NCI-H226 (cell line): ENCODE measurements at places on chromosomes 16 and 17.

- no peak for DNase-seq
These were observed 181.5 kb upstream of the MON1B start for GRCh38 chr16:77009453-77009852.

DNA sequence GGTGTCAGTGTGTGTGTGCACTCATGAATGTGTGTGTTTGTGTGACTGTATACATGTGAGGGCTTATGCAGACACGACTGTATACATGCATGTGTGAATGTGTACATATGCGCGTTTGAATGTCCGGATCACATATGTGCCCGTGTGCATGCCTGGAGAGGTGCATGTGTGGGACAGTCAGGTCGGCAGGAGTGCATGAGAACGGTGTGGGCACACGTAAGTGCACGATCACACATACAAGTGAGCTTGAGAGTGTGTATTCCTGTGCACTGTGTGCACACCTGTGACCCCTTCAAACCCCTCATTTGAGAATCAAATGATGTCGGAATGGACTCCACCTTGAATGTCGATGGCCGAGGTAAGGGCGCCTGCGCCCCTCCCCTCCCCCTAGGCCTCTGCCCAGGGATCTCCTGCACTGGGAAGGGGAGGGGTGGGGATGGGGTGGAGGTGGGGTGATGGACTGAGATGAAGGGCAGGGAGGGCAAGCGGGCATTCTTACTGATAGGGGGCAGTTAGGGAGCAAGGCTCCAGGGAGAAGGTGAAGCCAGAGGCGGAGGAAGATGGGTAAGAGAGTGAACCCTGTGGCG is 601 bp upstream of the NGFR start:
- no peak for DNase-seq

GRCh38 chr17:49351572-49352140 is 10.4 kb downstream of the ZNF652 start:
- no peak for DNase-seq

- DNase-seq = no peak
These were observed 182.3 kb upstream of the HS3ST4 start for GRCh38 chr16:25509456-25509855.

DNA sequence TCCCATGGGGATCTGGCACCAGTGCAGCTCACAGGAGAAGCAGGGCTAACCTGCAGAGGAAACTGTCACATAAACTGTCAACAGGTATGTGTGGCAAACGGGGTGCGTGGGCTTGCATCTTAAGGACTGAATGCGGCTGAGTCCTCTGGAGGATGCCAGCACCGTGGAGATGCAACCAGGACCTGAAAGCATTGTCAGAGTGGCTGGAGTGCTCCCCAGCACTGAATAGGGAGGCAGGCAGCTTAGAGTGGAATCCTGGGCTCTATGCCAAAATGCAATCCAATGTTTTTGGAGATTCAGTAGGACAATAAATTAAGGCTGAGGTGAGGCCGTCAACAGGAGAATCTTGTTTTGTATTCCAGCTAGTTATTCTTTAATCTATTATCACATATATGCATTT is 21.3 kb upstream of the SALL1 start:
- no peak for DNase-seq

- DNase-seq = no peak
These were observed 25.0 kb downstream of the SCPEP1 start for GRCh38 chr17:57002904-57003303.

- DNase-seq = no peak
These were observed 11.7 kb upstream of the COTL1 start for GRCh38 chr16:84629580-84629979.
